ENCODE measurements at places on chromosomes 11 and 22.
A peak's percentile ranks its signal among the peaks of the same experiment; 100 is the strongest.

GRCh38 chr11:92623055-92623454 lies 346.4 kb upstream of the MTNR1B start:
- DNase-seq: no peak

- no peak for DNase-seq
Observed at GRCh38 chr11:123328281-123328867, 101.7 kb upstream of the GRAMD1B start.

GRCh38 chr11:76553554-76554476 lies 109.0 kb downstream of the EMSY start:
- no peak for DNase-seq

GRCh38 chr11:134275534-134276395 lies at the start of gene GLB1L3:
GLB1L3 (plus strand) TSS chr11:134276379; CDS start chr11:134276741, 362 bp downstream.
- DNase-seq: no peak

DNA sequence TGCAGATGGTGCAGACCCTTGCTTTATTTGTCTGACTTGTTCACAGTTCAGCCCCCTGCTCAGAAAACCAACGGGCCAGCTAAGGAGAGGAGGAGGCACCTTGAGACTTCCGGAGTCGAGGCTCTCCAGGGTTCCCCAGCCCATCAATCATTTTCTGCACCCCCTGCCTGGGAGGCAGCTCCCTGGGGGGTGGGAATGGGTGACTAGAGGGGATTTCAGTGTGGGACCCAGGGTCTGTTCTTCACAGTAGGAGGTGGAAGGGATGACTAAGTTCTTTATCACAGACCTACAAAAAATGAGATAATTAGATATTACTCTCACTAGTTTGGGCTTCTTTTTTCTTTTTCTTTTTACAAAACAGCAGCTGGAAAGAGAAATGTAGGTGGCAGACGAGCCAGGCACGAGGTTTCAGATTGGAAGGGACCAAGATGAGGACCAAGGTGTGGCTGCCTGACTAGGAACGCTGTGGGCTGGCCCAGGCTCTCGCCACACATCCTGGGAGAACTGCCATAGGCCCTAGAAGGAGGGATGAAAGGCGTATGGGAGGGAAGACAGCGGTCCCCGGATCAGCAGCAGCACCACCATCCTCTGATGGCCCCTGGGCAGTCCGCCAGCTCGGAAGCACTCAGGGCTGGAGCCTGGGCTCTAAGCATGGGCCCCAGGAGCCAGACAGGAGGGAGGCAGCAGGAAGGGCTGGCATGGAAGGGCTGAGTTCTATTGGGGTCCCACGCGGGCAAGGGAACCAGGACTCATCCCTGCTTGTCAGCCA lies 14.2 kb downstream of the TXN2 start:
- DNase-seq: no peak

GRCh38 chr11:60679879-60680278 lies 19.5 kb upstream of the MS4A8 start:
- no peak for DNase-seq

GRCh38 chr22:45671783-45672563 lies at the start of gene ATXN10:
ATXN10 (plus strand) TSS chr22:45671834; CDS start chr22:45672064, 230 bp downstream.
- DNase-seq: peak; percentile 20

GRCh38 chr11:708511-708910 lies 2.5 kb downstream of the EPS8L2 start:
- no peak for DNase-seq

- no peak for DNase-seq
Observed at GRCh38 chr22:36385491-36386350, 2.0 kb downstream of the MYH9 start.

- no peak for DNase-seq
Observed at GRCh38 chr11:27571154-27571810, 64.7 kb upstream of the LIN7C start.

DNA sequence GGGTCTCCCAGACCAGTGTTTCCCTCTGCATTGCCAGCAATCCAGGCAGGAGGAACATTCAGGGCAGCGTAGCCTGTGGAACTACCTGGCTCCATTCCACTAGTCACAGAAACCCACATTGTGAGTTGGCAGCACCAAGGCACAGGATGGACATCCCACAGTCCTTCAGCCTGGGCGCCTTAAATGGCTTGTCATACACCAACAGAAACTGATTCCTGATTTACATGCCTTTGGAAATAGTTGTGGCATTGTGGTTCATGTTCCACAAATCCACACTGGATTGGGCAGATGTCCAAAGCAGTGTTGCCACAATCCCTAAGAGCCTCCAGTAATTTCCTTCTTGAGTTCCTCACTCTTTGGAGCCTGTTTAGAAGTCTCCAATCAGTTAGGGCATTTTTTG lies 225.6 kb downstream of the BLID start:
- no peak for DNase-seq

DNA sequence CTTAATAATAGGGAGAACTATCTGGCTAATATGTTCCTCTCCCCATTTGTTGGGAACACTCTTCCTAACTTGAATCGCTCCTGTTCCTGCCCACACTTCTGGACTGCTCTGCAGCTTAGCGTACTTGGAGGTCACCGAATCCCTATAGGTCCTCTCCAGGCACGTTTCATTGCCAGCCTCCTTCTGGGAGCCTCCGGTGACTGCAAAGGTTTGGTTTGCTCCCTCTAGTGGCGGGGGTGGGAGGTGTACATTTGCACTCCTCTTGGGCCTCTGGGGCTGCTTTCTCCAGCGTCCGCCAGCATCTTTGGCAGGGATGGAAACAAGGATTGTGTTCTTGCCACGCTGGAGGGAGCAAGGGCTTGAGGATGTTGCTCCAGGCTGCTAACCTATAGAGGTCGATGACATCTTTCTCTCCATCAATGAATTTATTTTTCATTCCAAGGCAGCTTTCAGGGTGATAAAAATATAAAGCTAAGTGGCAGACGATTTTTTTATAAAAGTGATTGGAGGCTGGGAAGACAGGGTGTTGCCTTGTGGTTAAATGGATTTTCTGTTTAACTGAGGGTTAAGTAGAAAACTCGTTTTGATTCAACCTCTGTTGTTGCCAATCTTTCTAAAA lies 48.7 kb downstream of the TSPAN18 start:
- peak; percentile 22 for DNase-seq
